ENCODE measurements at places on chromosomes 3 and 15.

- no peak for DNase-seq
These were observed 159.8 kb downstream of the THSD4 start for GRCh38 chr15:71275098-71275497.

DNA sequence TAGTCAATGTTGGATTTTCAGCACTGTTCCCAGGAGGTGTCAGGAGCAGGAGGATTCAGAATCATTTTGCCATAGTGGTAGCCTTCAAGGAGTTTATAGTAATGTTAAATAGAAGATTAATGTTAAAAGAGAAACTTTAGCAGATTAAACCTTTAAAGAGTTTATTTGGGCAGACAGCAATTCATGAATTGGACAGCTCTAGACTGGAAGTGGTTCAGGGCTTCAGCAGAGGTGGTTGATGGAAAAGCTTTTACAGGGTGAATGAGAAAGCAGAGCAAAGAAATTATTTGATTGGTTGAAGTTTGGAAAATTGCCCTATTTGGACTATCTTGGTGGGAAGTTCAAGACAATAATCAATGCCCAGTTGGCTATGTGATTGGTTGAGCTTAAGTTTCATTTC is 416.6 kb upstream of the TBL1XR1 start:
- DNase-seq: no peak

- no peak for DNase-seq
These were observed 7.4 kb upstream of the MBNL1 start for GRCh38 chr3:152261329-152261728.

- DNase-seq: no peak
These were observed 744 bp upstream of the ALDH1A2 start for GRCh38 chr15:58066042-58066867.

- DNase-seq: no peak
These were observed 212.0 kb downstream of the MINAR1 start for GRCh38 chr15:79644091-79644490.

- no peak for DNase-seq
These were observed at the start of gene LRRK1 for GRCh38 chr15:100918690-100919480. Gene LRRK1 (plus strand): TSS chr15:100919357. CDS start chr15:100924633, 5,276 bp downstream.

- DNase-seq: no peak
These were observed 47.2 kb upstream of the SLC6A11 start for GRCh38 chr3:10768708-10769394.

DNA sequence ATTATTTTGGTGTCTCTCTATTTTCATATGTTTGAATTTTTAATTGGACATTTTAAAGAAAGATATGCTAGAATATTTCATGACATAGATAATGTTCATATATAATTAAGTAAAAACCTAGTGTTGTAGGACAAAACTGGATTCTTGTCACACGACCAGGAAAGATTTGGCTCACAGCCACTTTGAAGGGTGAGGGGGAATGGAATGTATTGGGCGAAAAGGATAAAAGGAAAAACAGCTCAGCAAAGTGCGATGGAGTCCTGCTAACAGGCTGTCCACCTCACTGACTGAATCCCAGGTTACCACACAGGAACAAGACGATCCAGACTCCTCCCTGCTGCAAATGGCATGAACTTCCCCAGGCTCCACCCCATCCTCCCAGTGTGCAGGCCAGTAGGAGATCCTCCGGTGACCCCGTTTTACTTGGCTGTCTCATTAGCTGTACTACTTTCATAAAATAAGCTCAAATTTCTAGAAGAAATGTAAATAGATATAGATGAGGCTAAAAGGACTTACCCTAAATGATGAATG is 186.2 kb downstream of the CD47 start:
- no peak for DNase-seq

DNA sequence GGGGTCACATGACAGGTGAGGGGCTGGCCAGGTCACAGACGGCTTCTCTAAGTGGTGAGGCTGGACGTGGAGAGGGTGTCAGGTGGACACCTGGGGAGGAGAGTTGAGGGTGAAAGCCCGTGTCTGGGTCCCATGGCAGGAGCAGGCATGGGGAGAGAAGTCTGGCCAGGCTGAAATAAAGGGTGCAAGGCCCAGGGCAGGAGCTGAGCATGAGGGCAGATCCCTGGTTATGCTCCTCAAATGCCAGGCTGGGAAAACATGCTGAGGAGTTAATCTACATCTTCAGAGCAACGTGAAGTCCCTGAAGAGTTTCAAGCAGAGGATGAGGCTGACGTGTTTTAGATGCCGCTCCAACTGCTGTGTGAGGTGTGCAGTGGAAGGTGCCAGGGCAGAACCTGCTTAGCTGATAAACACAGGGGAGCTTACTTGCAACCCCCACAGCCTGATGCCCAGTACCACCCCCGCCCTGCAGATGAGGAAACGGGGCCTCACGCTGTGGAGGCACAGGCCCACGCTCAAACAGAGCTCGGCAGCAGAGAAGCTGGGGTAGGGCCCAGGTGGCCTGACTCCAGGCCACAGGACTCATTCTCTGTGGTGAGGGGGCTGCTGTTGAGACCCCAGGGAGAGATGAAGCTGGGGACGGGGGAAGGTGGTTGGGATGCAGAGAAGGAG is 40.5 kb downstream of the HCN4 start:
- no peak for DNase-seq

DNA sequence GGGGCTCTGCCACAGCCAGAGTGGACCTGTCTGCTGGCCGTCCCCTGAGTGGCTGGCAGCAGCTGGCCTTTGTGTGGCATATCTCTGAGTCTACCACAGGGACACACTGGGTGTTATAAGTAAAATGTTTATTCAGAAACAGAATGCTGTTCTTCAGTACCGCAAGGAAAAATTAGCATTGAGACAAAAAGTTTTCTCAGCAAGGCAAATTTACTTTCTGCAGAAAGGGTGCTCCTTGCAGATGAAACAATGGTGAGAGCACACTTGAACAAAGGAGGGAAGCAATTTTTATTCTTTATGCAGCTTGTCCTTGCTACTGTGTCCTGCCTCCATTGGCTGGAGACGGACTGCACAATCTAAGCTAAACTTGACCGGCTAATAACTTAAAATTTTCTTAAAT is 4.0 kb downstream of the TMEM89 start:
- no peak for DNase-seq

DNA sequence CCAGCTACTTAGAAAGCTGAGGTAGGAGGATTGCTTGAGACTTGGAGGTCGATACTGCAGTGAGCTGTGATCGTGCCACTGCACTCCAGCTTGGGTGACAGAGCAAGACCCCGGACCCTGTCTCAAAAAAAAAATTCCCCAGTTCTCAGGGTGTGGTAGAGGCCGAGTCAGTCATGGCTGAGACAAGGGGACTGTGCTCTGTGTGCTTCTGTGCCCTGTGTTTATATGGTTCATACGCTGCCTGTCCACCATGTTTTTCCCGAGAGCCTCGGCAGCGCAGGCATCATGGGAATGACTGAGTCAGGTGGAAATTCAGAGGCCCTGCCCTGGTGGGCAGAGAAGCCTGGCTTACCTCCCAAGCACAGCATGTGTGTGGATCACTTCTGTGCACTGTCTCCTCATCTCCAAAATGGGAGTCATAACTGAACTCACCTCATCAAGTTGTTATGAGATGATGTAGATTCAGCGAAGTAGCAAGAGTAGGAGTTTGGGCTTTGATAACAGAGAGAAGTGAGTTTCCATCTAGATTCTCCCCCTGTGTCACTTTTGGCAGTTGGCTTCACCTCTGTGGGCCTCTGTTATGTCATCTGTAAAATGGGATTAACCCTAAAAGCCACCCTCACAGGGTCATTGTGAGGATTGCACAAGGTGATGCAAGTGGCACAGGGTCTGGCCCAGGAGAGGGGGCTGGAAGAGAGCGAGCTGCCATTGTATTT is 56.9 kb downstream of the FLNB start:
- no peak for DNase-seq

DNA sequence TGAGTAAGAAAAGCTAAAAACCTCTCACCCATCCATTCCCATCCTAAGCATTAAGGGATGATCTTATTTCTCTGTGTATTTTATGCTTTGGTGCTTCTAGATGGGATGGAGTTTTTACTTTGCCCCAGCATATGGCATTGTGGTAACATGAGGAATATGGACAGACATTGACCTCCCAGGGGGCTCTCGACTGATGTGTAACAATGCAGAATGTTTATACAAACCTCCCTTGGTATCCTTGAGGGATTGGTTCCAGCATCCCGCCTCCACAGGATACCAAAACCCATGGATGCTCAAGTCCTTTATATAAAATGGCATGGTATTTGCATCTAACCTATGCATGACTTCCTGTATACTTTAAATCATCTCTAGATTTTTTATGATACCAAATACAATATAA is 21.6 kb downstream of the PDIA5 start:
- DNase-seq: no peak

- DNase-seq: no peak
These were observed 30.9 kb upstream of the SPSB4 start for GRCh38 chr3:141020143-141020830.

DNA sequence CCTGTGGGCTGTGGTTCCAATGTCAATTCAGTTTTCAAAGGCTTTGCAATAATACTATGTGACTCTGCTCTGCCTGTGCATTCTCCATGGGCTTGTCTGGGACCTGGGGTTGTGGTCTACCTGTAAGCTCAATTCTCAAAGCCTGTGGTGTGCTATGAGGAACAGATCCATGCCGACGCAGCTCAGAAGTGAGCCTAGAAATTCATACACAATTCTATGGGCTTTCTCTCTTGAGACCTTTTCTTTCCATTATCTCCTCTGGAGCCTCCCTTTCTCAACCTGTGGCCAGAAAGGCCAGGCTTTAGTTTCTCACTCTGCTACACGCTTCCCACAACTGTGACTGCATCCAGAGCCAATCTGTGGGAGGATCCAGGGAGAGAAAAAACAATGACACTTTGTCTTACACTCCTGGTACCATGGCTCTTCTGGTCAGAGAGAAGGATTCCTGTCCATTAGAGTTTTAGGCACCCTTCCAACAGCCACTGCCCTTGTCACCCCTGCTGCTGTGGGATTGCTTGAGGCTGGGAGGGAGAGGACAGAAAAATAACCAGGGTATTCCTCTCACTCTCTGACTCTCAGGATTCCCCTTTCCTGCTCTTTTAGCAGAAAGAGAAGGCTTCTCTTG is 34.1 kb upstream of the KLF13 start:
- DNase-seq: no peak

GRCh38 chr15:69298697-69299441 is at the start of gene PAQR5:
Gene PAQR5 (plus strand): TSS chr15:69298912. CDS start chr15:69360081, 61,169 bp downstream.
- no peak for DNase-seq

DNA sequence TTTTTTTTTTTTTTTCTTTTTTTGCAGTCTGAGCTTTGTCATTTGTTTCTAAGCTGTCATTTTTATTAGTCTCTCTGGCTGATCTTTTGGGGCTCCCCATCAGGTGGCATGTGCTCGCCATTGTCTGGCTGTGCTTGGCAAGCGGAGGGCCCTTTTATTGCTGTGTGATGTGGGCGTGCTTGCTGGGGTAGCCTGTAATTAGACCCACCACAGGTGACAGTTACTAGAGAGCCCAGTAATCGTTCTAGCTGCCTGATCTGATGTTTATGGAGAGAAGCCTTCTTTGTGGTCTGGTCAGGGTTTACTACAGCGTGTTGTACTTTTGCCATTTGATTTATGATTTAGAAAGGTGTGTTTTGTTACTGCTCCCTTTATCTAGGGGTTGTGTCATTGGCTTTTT is 179.9 kb downstream of the MCTP2 start:
- DNase-seq: no peak

DNA sequence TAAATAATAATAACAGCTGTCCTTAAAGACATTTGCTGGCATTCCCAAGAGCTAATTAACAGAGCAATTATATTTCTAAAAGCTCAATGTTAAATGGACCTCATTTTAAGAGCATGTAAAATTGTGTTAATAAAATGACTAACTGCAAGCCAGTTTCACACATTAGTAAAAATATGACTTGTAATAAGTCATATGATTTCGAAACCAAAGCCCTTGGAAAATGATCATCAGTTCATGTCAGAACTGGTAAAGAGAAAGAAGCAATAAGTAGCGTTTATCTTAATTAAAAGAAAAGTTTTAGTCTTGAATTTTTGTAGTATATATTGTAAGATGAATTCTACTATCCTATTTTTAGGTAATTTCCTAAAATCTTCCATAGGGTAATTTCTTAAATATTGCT is 310.7 kb downstream of the CNTN3 start:
- DNase-seq: no peak

DNA sequence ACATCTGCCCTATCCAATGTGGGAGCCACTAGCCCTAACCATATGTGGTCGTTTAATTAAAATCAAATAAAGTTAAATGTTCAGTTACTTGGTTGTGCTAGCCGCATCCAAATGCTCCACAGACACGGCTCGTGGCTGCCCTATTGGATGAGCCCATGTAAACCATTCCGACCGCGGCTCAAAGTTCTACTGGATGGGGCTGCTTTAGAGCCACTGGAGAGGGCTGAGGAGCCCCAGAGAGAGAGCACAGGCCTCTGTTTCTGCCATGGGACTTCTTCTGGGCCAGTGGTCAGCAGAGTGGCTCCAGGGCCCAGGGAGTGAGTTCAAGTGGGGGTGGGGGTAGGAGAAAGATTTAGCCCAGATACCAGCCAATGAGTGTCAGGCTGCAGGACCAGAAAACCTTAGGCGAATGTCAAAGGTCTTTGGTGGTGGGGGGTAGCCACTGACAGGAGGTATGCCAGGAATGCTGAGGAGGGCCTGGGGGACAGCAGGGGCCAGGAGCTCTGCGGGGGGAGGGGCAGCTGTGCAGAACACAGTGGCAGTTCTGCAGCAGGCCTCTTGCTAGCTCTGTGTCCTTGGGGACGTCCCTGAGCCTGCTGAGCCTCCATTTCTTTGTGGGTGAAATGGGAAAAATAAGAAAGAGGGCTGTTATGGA is 30.1 kb downstream of the SPSB4 start:
- DNase-seq: no peak

DNA sequence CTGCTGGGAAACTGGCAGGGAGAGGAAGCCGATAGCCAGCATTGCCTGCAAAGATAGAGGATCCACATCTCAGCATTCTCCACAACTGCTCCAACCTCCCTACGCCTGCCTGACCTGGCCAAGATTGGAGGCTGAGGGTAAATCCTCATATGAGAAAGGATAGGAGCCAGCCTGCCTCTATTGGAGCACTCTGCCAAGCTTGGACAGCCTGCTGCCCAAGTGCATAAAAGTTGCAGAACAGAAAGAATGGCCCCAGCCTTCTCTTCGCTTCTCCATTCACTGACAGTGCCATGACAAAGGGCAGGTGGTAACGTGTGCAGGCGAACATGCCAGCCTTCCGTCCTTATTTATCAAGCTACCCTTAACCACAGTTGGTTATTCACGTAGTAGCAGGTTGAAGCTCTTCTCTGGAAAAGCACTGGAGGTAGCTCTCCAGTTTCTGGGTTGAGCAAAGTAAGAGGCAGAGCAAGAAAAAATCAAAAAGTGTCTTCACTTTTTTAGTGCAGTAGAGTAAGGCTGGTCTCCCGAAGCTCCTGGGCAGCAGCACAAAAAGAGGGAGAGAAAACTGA is 4.3 kb downstream of the BMF start:
- no peak for DNase-seq

GRCh38 chr15:41020829-41021228 is 67.6 kb downstream of the CHAC1 start:
- no peak for DNase-seq

All from activated CD4-positive, CD25-positive, alpha-beta regulatory T cell treated with anti-CD3 and anti-CD28 coated beads, Interleukin-2, amount 50 U/mL, for 16 hours (primary cell).